Activated CD4-positive, alpha-beta T cell treated with anti-CD3 and anti-CD28 coated beads, Interleukin-2, Interleukin-6, amounts not matched to agents 100 ng/mL and 50 ng/mL, durations not matched to agents 16 hours and 8 hours (primary cell): ENCODE measurements at places on chromosomes 6 and 20.

GRCh38 chr20:38667417-38667956 lies 56.8 kb upstream of the SLC32A1 start:
- DNase-seq, result no peak

GRCh38 chr20:64048402-64049044 lies 916 bp downstream of the SOX18 start:
- no peak for DNase-seq

GRCh38 chr6:148432462-148433195 lies 90.0 kb downstream of the SASH1 start:
- no peak for DNase-seq

- no peak for DNase-seq
These were observed 186.9 kb upstream of the SLC24A3 start for GRCh38 chr20:19025430-19026120.

DNA sequence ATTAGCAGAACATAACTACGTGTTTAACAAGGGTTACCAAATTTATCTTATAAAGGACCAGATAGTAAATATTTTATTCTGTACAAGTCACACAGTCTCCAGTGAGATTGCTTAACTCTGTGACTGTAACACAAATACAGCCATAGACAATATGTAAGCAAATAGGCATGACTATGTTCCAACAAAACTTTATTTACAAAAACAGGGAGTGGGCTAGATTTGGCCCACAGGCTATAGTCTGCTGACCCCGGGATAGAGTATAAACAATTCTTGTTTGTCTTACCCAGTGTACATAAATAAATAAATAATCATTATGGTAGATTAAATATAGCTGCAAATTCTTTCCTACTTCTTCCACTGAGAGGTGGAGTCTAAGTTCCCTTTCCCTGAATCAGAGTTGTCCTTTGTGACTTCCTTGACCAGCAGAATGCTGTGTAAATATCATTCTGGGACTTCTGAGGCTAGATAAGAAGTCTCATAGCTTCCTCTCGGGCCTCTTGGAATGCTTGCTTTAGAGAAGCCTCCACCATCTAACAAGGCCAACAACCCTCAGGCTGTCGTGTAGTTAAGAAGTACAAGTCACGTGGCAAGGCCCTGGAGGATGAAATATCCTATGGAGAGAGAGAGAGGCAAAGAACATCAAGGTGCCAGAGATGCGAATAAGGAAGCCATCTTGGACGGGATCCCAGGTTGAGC lies 59.1 kb upstream of the TMEM244 start:
- no peak for DNase-seq

DNA sequence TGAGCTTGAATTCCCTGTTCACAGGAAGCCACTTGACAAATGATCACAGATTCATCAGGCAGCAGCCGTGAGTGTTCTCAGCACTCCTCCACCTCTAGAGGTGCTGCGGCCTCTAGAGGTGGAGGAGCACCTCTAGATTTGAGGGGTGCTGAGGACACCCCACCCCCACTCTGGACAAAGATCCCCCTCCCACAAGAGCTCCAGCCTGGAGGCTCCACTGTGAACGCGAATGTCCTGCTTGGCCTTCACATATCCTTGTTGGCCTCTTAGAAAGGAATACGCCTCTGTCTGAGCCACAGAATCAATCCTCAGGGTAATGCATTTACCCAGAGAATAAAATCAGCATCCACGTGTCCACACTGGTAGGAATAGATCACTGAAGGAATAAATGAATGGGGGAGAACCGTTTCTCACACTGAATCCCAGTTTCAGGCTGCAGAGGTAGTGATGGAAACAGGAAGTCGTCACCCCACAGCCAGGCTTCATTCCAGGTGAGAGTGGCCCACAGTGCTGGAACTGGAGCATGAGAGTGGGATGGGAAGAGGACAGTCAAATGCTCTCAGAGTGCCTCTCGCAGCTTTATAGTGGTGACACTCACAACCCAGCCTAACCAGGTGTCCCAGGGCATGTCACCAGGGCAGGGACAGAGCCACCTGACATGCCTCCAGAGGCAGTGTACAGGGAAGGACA lies 16.6 kb downstream of the NPEPL1 start:
- DNase-seq, result no peak

DNA sequence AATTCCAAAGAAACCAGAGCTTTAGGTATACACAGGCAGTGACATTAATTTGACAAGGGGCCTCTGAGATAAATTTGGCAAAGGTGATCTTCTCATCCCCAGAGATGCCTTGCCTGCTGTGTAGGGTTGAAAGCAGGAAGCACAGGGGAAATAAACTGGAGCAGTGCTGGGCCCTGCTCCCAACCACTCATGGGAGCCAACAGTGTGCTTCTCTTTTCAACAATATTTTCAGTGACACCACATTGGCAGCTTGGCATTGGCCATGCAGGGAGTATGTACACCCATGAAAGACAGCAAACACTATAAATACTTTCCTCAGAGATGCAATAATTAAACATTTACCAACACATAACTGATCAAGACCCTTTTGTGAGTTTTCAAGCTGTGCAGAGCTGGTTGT lies 90.7 kb upstream of the F13A1 start:
- no peak for DNase-seq
